NT2/D1 (cell line): ENCODE measurements at places on chromosomes 4 and X.

GRCh38 chr4:149645790-149646189 is 169.9 kb downstream of the IQCM start:
- peak; percentile 3 for DNase-seq

DNA sequence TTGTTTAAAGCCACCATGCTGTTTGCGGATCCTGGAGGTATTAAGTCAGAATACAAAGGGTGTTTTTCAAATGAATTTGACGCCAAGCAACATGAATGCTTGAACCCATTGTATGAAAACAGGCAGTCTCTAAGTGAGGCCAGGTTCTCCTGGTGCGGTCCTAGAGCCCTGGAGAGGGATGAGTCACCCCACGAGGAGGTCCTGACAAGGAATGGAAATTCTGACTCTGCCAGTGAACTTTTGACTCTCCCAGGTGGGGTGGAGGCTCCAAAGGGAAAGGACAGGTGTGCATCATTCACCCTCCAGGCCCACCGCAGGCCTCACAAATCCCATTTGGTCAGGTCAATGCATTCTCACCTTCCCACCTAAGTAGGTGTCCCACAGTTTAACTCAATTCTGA is 1.5 kb downstream of the TRIM2 start:
- no peak for DNase-seq

GRCh38 chrX:101605728-101606127 is 12.1 kb downstream of the ARMCX6 start:
- no peak for DNase-seq

GRCh38 chr4:35793045-35793722 is 451.1 kb downstream of the ARAP2 start:
- DNase-seq, result no peak

DNA sequence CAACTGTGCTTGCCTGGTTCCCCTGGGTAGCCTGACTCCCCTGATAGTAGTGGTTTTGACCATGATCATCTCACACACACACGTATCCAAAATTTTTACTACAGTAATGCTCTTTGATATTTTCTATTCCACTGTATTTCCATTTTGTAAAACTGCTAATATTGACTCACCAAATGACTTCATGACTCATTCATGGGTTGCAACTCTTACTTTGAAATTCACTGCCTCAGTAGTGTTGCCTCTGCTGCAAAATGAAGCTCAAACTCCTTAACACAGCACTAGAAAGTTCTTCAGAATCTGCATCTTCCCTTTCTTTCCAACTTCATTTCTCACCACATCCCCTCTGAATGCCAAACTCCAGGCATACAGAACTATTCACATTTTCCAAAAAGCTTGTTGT is 20.3 kb downstream of the QRFPR start:
- DNase-seq, result no peak

DNA sequence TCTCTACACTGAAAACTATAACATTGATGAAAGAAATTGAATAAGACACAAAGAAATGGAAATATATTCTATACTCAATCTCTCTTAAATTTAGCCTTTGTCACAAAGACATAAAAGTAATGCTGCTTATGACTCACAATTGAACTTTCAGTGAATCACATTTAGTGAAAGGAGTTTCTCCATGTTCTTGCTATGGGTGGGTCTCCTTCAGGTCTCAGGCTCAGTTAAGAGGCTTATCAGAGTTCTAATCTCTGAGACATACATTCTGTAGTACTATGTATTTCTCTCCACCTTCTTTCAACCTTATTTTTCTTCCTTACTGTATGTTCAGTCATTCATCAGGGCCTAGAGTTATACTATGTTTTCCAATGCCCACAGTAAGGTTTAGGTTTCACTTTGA is 220.9 kb downstream of the DTHD1 start:
- no peak for DNase-seq

- no peak for DNase-seq
These were observed 5.2 kb downstream of the NKX3-2 start for GRCh38 chr4:13539047-13539618.

GRCh38 chr4:130028552-130028951 is 932.6 kb downstream of the C4orf33 start:
- DNase-seq, result no peak

GRCh38 chr4:60913002-60913401 is 287.1 kb upstream of the ADGRL3 start:
- no peak for DNase-seq

- no peak for DNase-seq
These were observed 122.1 kb downstream of the FRAS1 start for GRCh38 chr4:78179196-78179595.

DNA sequence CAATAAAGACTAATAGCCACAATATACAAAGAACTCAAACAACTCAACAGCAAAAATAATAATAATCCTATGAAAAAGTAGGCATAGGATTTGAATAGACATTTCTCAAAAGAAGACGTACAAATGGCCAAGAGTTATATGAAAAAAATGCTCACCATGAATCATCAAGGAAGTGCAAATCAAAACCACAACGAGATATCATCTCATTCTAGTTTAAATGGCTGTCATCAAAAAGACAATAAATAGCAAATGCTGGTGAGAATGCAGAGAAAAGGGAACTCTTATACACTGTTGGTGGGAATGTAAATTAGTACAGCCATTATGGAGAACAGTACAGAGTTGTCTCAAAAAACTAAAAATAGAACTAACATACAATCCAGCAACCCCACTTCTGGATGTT is 18.8 kb downstream of the TLR6 start:
- no peak for DNase-seq

- no peak for DNase-seq
These were observed 99.1 kb downstream of the USP9X start for GRCh38 chrX:41184312-41184711.

DNA sequence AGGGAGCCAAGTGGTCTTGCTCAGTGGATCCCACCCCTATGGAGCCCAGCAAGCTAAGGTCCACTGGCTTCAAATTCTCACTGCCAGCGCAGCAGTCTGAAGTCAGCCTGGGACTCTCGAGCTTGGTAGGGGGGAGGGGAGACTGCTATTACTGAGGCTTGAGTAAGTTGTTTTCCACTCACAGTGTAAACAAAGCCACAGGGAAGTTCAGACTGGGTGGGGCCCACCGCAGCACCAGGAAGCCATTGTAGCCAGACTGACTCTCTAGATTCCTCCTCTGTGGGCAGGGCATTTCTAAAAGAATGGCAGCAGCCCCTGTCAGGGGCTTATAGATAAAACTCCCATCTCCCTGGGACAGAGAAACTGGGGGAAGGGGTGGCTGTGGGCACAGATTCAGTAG is 721.0 kb upstream of the NDST4 start:
- DNase-seq, result peak; percentile 18

- no peak for DNase-seq
These were observed 12.9 kb upstream of the NUDT9 start for GRCh38 chr4:87409420-87409939.

GRCh38 chr4:150863456-150863855 is 151.6 kb downstream of the LRBA start:
- DNase-seq, result no peak

DNA sequence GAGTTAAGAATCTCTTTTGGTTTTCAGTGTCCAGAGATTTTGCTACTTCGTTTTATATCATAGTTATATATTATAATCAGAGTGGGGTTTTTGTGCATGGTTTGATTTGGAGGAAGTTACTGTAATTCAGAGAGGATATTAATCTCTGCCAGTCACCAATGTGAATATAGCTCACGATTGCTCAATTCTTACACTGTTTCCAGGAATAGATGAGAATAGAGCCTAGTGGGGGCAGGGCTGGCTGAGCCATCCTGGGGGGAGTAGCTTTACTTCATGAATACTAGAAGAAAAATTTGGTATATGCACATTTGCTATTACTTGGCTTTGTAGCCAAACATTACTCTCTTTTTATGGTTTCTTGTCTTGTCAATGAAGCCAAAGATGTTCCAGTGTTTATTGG is 60.9 kb upstream of the TRPC3 start:
- no peak for DNase-seq

GRCh38 chr4:156773648-156774357 is 197.8 kb downstream of the PDGFC start:
- DNase-seq, result no peak

DNA sequence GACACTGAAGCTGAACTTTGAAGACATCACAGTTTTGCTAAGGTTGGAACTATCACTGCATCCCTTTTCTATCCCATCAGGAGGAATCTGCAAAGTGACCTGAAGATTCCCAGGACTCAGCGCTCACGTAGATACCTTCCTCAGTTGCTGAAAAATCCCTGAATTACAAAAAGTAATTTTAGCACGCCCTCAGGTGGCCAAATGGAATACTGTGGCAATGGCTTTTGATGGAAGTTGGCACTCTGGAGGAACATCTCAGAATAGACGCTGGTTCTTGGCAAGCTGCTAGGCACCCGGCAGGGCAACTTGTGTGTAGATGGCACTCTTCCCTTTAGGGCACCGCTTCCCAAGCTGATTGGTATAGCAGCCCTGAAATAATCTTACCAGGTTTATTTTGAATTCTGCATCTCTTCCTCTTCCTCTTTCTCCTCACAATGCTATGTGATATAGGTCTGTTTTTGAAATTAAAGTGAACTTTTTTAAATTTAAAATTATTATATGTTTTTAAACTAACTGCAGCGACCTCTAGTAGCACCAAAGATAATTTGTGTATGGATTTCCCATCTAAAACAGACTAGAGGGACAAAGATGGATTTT is 16.3 kb upstream of the ESX1 start:
- no peak for DNase-seq

DNA sequence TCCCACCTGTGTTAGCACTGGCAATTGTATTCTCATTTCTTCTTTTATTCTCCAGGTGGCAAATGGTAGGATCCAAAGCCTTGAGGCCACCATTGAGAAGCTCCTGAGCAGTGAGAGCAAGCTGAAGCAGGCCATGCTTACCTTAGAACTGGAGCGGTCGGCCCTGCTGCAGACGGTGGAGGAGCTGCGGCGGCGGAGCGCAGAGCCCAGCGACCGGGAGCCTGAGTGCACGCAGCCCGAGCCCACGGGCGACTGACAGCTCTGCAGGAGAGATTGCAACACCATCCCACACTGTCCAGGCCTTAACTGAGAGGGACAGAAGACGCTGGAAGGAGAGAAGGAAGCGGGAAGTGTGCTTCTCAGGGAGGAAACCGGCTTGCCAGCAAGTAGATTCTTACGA is 176.9 kb downstream of the PTTG2 start:
- no peak for DNase-seq

DNA sequence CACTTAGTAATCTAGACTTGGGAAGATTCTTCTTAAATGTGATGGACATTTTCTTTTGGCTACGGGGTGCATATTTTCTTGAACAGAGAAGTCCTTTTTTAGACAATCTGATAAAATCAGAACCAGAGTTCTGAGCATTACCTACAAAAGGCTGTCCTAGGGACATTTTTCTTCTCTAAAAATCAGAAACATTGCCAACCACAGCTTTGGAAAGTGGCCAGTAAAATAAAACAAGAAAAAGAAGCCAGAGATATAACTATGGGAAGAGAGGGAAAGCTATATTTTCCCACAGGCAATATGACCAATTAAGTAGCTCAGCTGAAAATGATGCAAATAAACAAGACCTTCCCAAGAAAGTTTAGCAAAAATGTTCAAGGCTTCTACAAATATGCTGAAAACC is 55.9 kb downstream of the MXRA5 start:
- no peak for DNase-seq

GRCh38 chrX:134753718-134754008 is 95.4 kb upstream of the PLAC1 start:
- no peak for DNase-seq

DNA sequence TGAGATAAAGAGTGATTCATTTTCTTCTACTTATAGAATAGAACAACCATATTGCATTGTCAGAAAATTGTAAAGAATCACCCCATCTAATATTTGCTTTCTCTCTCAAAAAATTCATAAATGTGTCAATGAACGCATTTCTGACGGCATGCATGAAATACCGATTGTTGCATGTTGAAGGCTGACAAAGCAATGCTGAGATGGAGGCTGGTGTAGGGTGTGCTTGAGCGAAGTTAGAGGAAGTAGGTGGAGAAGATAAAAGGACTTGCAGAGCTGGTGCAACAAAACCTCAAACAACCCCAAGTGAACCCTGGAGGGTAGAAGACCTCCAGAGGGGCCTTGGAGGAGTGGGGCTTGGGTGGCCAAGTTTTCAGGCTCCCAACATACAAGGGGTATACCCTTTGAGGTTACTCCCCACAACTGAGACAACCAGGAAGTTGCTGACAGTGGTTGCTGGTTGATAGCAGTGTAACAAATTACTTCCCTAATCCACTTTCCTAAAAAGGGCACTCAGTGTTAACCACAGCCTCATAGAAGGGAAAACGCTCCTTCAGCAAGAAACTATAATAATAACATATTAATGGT is 452.7 kb downstream of the NLGN4X start:
- DNase-seq, result no peak

DNA sequence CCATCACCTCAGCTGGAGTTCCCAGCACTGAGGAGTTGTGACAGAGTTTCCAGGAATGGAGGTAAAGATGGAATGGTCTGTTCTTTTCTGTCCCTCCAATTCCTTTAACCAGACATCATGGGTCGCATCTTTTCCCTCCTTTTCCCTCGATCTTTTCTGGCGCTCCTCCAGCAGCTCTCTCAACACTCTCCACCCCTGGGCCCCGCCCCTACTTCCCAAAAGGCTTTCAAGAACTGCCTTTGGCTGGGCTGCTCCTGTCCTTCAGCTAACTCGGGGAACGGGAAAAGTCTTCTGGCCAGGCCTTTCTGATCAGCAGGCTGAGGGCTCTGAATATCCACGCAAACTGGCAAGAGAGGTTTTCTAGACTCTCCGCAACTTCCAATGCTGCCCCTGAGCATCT is 34.0 kb downstream of the UTP14A start:
- no peak for DNase-seq
